Memory B cell (primary cell): ENCODE measurements at places on chromosomes 6 and 20.
A peak's percentile ranks its signal among the peaks of the same experiment; 100 is the strongest.

DNA sequence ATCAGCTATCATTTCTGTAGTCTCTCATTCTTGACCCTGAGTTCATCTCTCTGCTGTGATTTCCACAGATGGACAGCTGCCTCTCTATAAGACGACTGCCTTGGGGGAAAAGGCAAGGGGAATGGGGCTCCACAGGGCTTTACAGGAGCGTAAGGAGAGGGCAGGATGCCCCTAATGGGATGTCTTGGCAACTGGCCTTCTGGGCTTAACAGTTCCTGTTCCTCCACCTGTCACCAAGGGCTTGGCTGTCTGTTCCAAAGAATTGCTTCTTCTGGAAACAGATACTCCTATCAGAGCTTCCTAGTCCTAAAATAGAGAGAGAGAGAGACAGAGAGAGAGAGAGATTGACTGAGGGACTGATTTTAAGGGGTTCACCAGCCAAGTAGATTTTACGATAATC is 181.9 kb downstream of the TMEM200A start:
- DNase-seq = no peak

DNA sequence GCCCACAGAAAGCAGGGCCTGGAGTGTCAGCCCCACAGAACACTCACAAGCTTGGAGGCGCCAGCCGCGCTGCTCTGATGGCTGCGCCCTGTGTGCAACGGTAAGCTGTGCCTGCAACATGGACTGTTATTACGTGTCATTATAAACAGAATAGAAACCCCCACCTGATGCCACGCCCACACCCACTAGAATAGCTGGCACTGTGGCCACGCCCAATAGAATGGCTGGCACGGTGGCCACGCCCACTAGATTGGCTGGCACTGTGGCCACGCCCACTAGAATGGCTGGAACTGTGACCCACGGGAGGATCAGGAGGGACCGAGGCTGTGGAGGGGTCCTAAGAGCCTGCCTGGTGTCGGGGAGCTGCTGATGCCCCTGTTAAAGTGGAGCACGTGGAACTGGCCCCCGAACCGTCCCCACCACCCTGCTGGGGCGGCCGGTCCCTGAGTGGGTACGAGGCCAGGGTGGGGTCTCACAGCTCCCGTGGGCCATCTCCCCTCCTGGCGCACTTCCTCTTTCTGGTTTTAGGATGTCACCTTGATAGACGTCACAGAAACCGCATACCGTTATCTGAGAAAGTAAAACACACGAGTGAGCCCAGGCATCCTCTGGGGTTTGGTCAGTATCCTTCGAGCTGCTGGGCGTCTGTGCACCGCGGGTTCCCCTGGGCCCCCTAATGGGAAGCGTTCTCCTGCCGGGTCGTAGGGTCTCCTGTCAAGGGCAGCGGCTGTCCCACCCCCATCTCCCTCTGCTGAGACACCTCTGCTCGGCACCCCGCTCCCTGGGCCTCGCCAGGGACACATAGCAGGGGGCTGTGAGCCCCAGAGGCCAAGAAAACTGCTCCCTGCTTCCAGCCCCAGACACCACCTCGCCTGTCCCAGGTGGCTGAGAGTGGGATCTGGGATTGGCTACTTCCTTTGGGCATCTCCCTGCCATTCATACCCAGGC is 25.4 kb downstream of the SLC17A9 start:
- peak; percentile 91 for DNase-seq

DNA sequence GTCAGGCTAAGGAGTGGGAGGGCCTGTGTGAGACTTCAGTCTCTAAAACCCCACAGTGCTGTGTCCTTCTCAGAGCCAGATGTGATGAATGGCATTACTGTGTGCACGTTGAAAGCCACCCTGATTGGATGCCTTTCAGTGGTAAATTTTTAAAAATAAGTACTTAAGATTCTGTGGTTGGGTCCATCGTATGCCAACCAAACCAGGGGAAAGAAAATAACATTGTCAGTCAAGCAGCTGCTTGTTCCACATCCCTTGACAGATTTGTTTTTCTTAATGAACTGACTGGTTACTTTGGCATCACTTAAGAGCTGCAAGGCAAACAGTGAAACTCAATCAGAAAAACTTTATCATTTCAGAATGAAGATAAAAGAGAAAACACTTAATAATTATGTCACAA is 334.0 kb upstream of the NT5E start:
- no peak for DNase-seq

GRCh38 chr20:53032478-53032932 is 60.3 kb downstream of the TSHZ2 start:
- no peak for DNase-seq

DNA sequence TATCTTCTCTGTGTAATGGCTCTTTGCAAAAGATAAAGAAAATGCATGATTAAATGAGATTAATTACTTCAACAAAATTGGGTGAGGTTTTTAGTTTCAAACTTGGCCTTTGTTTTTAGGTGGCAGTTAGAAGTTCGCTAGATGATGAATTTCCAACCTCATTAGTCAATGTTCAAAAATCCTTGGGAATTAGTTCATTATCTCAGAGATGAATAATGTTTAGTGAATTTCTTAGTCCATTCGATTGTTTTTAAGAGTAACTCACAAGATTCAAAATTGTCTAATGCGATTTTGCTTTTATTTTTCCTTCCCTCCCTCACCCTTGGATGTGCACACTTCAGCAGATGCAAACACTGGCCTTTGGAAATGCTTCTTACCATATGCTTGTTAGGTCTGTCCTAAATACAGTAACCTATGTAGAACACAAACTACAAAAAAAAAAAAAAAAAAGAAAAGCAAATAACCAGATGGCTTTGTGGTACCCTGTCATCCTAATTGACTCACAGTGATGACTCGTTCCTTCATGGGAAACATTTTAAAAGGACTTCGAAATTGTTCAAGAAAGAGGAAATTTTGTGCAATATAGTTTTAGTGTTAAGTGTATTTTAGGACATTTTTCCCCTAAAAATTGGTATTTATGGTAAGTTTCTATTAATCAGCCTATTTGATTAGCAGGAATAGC is 66.7 kb downstream of the FAM229B start:
- no peak for DNase-seq

- DNase-seq = peak; percentile 74
Measured at GRCh38 chr6:43247114-43247999, 4.1 kb downstream of the TTBK1 start.

DNA sequence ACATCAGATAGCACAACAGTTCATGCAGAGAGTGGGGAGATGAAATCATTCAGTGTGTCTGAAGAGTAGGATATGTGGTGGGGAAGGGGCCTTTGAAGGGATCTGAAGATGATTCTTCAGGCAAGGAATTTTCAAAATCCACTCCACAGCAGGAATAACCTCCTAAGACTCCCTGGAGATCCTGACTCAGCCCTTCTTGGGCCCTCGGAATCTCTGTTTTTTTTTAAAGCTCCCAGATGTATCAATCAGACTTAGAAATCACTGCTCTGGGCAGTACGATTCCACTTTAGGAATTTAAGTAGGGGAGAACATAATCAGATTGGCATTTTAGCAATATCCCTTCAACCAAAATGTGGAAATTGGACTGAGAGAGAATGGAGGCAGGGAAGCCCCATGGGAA is 55.5 kb downstream of the RIOK1 start:
- no peak for DNase-seq

- no peak for DNase-seq
Measured at GRCh38 chr20:19376451-19377229, 164.2 kb downstream of the SLC24A3 start.

- no peak for DNase-seq
Measured at GRCh38 chr20:37757550-37757949, 63.7 kb downstream of the CTNNBL1 start.

DNA sequence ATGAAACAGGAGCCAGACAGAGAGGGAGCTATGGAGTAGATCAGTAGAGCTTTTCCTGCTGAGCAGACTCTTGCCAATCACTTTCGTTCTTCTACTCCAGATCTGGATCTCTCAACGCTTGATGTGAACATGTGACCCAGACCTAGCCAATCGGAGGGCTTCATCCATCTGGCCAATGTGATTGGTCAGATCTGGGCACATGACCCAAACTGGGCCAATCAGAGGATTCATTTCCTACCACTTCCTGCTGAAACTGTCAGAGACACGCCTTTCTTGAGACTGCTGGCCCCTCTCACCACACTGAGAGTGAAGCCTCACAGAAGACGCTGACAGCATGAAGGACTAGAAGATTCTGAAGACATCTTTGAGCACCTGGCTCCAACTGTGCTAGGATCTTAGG is 44.2 kb upstream of the ZMYND8 start:
- DNase-seq = no peak

DNA sequence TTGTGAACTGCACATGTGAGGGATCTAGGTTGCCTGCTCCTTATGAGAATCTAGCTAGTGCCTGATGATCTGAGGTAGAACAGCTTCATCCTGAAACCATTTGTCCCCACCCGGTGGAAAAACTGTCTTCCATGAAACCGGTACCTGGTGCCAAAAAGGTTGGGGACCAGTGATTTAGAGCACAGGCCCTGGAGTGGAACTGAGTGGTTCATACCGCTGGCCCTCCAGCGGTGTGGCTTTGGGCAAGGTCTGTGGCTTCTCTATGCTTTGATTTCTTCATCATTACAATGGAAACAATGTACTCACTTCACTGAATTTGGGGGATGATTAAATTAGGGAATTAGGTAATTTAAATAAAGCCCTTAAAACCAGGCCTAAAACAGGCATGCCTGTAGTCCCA is 36.3 kb downstream of the CD164 start:
- no peak for DNase-seq

DNA sequence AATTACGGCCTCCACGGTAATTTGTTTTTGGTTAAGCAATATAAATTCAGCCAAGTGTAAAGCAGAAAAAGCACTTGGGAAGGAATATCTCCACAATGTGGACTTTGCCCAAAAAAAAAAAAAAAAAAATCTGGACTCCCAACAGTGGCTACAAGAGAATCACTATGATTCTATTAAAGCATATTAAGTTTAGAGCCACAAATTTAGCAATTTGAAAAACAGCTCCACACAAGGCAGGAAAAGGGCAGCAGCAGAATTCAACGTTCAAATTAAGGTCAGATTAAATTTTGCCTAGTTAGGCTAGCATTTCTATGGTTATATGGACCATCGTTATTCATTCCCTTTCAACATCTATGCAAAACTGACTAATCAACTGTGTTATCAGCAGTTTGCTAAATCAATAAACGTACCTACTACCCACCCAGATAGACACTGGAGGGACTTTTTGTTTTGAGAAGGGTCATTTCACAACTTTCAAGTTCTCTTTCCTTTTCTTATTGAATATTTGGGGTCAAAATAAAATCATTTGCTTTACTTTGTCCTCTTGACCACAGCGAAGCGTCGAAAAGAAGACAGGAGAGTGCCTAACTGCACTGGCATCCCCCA is 1.0 kb downstream of the MCM9 start:
- no peak for DNase-seq

- no peak for DNase-seq
Measured at GRCh38 chr20:12076200-12076599, 158.5 kb downstream of the BTBD3 start.

DNA sequence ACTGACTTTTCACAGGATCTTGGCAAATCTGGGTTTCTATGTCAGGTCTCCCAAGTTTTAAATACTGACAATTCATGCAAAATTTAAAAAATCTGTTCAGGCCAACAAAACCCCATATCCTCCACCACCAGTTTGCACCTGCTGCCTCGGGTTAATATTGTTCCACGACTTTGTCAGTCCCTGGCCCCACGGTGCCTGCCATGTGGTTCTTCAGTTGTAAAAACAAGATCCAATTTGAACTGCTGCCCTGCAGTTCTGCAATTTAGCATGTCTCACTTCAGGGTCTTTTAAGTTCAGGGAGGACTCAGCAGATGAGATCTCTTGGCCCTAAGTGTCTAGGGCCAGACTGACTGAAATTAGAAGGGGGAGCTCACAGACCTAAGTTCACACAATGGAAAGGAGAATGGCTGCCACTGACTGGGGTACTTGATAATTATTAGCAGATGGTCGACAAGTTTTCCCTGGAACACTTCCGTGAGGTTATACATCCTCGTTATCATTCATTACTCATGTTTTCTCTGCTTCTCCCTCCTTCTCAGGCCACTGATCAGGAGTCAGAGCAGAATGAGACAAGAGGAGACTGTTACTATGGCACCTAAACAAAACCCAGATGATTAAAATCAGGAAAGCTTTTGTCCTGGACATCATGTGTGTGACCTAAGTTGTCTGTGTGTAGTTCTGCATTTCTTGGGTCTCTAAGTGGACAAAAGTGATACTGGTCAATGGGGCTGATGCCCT is 223.6 kb downstream of the KIF16B start:
- DNase-seq = no peak

DNA sequence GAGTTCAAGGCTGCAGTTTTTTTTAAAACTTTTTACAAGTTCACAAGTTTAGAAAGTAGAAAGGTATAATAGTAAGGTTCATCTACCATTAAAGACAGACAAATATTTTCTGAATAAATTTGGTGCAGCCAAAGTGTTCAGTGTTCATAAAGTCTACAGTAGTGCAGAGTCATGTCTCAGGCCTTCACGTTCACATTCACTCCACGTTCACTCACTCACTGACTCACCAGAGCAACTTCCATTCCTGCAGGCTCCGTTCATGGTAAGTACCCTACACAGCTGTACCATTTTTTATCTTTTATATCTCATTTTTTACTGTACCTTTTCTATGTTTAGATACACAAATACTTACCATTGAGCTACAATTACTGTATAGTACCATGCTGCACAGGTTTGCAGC is 67.6 kb downstream of the B4GALT5 start:
- DNase-seq = no peak
